Left lobe of liver (tissue), 2 donors: ENCODE measurements at places on chromosomes 7 and 10. TPM values are rescaled to one million over a fixed set of nuclear protein-coding genes. Genes with fewer than 3 reads are reported as not detected.

GRCh38 chr10:87931836-87932230 lies 68.4 kb downstream of the PTEN start:
- DNase-seq = no peak

- DNase-seq = no peak
These were observed 35.4 kb downstream of the CCNY start for GRCh38 chr10:35371731-35372130.

- no peak for DNase-seq
These were observed 263.3 kb downstream of the TNS3 start for GRCh38 chr7:47318395-47319182.

The COPG2 gene
- 5.4 TPM for total RNA-seq

DNA sequence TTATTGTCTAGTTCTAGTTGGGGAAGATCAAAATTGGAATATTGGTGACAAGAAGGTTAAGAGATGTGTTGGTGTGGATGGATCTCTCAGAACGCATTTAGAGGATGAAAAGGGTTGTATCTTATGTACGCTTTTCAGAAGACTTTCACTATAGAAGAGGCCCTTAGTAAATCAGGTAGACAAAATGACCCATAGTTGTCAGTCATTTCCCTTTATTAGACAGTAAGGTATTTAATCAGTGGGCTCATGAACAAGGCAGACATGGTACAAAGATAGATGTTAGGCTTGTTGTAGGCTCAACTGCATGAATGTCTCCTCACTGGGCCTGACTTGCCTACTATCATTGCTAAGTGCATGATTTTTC lies 359.2 kb downstream of the PHF14 start:
- DNase-seq = no peak
